ENCODE measurements at places on chromosomes 7 and 10.

DNA sequence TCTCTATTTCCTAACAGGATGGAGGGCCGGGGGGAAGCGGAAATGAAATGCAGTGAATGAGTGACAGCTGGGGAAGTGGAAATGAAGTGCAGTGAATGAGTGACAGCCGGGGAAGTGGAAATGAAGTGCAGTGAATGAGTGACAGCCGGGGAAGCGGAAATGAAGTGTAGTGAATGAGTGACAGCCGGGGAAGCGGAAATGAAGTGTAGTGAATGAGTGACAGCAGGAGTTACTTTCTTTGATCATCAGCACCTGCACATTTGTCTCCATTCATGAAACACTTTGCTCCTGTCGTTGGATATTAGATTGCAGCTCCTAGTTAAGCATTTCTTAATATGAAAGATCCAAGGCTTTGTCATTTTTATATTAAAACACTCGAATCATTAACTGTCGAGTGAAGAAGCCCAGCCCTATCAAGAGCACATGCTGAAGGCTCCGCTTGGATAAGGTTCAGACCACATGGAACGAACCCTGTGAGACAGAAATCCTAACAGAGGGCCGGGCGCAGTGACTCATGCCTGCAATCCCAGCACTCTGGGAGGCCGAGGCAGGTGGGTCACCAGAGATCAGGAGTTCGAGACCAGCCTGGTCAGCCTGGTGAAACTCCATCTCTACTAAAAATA lies 406.0 kb upstream of the ADARB2 start:
- DNase-seq, result no peak

DNA sequence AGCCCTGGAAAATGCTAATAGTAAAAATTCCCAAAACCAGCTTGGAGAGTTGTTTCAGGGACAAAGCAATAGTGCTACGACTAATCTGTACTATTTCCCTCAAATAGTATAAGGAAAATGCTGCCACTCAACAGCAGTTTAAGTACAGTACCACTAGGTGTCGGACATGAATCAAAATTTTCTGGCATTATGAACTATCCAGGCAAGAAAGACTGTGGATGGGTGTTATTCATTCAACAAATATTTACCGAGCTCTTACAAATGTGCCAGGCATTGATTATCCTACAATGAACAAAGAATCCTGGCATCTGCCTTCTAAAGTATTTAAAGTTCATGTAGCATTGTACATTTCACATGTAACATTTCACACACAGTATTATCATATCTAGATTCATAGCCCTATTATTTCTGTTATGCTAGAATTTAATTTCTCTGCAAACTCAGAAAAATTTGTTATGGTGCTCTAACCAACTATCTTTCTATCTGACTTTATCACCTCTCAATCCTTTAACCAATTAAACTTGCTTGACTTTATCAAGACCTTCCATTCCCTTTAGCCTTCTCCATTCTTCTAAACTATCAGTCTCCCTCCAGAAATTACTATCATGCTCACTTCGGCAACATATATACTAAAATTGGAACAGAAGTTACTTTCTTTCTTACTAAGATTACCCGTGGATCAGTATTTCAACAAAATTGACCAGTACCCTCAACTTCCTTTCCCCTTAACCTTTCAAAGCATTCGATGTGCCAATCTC lies 80.6 kb downstream of the ARHGAP21 start:
- DNase-seq, result peak; percentile 44

DNA sequence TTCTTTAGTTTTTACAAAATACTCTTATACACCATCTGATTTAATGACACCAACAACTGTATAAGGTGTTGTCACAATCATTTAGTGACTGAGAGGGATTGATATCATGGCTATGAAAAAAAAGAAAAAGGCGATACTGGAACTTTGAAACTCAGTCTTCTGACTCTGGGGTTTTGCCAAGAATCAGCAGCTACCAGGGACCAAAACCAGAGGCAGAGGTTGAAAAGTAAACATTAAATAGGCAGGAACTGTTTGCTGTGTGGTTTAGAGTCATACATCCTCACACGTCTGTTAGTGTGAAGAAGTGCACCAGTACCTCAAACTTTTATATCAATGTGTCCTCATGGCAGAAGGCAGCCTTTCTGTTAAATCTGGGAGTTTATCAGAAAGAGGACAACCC lies 19.9 kb upstream of the GGCT start:
- DNase-seq, result no peak

GRCh38 chr10:11504566-11505285 lies 106.7 kb downstream of the USP6NL start:
- no peak for DNase-seq

DNA sequence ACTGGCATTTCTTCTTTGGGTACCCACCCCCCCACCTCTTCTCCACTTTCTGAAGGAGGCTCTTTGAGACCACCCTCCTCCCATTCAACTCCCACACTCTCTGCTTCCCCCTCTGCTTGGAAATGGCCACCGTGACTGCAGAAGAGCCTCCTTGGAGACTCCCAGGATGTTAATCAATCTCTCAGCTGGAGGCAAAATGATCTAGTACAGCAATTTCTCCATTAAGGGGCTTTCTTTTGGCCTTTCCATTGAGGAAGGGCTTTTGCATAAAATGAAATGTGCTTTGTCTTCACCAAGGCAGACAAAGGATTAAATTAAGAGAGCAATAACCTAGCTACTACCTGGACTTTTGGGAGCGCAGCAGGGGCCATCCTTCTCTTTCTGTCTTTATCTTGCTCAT lies 26.1 kb downstream of the CDHR3 start:
- no peak for DNase-seq

GRCh38 chr10:111347386-111348013 lies 270.7 kb downstream of the ADRA2A start:
- no peak for DNase-seq

- no peak for DNase-seq
Measured at GRCh38 chr7:127383123-127383835, 9.2 kb downstream of the ZNF800 start.

DNA sequence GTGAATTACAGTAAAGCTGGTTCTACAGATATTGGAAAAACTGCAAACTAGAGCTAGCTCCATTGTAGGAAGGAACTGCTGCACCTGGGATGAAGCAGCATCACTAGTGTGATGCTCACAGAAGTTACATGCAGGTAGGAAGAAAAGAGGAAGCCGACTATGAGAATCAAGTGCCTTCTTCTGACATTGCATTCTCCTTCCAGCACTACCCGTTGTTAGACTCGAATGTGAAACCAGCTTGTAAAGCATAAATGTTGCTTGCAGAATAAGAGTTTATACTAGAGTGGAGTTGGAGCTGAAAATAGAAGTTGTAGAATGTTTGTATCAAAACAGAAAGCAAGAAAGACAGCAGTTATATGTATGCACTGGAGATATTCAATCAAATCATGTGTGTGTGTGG lies 49.9 kb downstream of the TRIM24 start:
- no peak for DNase-seq

- DNase-seq, result peak; percentile 55
Measured at GRCh38 chr7:30276203-30276900, 8.0 kb upstream of the ZNRF2 start.

GRCh38 chr7:43119371-43120075 lies 7.1 kb downstream of the HECW1 start:
- no peak for DNase-seq

- no peak for DNase-seq
Measured at GRCh38 chr10:114829160-114829909, 7.8 kb downstream of the FHIP2A start.

DNA sequence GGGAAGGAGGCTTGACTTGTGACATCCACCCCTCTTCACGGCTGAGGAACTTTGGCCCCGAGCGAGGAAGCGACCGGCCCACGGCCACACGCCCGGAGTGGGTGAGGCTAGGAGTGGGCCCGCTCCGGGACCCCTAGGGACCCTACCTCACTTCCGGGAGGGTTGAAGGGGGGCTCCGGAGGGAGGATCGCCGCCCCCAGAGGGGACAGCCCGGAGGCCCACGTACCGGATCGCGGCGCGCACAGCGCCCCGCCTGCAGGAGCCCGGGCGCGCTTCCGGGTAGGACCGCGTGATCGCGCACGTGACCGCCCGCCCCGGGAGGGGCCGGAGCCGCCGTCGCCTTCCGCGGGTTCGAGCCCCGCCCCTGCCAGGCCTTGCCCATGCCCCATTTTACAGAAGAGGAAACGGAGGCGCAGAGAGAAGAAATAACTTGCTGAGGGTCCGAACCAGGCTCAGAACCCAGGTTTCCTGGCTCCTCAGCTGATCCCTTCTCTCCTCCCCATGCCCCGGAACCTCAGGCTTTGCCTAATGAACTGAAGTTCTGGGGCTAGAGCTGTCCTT lies at the start of gene HPS1:
TSS of gene HPS1 (minus strand) at position 275 of the 561 bp plus-strand sequence. CDS start 3,695 bp downstream, outside the sequence.
- DNase-seq, result peak; percentile 95

- peak; percentile 54 for DNase-seq
Measured at GRCh38 chr7:107874605-107875446, 16.2 kb upstream of the DLD start.

- no peak for DNase-seq
Measured at GRCh38 chr10:126062131-126063032, 166.0 kb downstream of the FANK1 start.

DNA sequence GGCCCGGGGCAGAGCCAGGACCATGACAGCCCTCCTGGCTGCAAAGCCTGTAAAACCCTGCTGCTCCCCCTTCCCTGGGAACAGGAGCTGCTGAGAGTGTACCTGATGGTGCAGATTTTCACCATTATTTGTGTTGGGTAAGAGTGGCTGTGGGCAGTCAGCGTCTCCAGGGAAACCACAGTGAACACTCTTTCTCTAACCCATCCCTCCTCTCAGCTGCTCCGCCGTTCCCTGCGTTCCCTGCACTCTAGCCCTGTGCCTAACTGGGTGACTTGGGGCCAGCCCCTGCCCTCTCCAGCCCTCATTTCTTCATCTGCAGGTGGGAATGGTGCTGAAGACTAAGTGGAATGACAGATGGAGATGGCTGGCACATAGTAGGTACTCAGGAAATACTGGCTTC lies 75.9 kb upstream of the PCBD1 start:
- DNase-seq, result no peak

DNA sequence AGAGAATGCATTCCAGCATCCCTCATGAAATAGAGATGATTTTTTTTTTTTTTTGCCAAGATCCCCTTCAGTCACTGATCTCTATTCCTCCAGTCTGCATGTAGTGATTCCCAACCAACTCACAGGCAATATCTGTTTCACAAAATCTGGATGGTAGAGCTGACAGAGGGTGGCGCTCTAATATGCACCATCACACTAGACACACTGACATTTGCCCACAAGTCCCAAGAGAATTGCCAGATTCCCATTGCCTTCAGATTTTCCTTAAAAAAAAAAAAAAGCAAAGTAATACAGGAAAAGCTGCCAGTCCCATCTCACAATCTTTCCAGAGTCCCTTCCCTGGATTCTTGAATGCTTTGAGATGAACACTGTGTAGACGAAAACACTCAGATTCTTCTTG lies 301.0 kb downstream of the SORCS1 start:
- DNase-seq, result no peak

GRCh38 chr10:3765146-3765545 lies 19.9 kb downstream of the KLF6 start:
- DNase-seq, result no peak

- DNase-seq, result no peak
Measured at GRCh38 chr10:121572859-121573537, 25.2 kb downstream of the FGFR2 start.

DNA sequence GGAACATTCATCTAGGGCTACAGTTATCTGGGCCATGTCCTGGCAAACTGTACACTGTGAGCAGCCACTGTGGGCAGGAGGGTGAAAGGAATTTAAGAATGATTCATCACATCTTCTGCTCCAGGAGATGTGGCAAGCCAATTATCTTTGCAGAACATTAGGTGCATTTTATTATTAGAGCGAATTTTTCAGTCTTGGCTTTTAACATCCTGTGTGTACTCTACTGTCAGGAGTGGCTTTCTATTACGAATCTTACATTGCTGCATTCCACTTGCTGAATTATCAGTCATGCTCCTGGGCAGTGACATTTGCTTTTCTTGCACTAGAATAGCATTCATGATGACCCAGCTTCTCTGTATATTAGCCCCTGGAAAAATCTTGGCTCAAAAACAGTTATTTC lies 109.2 kb upstream of the TARP start:
- DNase-seq, result no peak

- DNase-seq, result no peak
Measured at GRCh38 chr10:22657024-22657423, 57.4 kb downstream of the PIP4K2A start.

DNA sequence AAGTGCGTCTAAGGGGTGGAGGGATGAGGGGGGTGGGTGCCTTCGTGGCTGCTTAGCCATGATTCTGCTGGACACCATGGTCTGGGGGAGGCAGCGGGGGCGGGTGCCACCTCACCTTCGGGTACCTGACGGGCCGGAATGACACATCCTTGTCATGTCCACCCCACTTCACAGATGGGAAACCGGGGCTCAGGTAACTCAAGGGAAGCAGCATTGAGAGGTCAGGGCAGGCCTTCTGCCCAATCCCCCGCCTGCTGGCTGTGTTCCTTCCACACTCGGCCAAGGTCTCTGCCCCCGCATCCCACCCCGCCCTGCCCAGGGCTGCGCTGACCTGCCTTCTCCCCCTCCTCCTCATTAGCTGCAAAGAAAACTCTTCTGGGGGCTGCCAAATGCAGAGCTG lies 598.0 kb downstream of the PTPRN2 start:
- no peak for DNase-seq

GRCh38 chr10:132861116-132861691 lies 75.3 kb upstream of the NKX6-2 start:
- no peak for DNase-seq

GRCh38 chr7:30335763-30336487 lies 51.5 kb downstream of the ZNRF2 start:
- DNase-seq, result no peak

- DNase-seq, result no peak
Measured at GRCh38 chr7:33821970-33822369, 83.4 kb upstream of the BMPER start.

- no peak for DNase-seq
Measured at GRCh38 chr10:11007476-11008020, 10.1 kb upstream of the CELF2 start.

- DNase-seq, result no peak
Measured at GRCh38 chr7:21944616-21945453, 864 bp downstream of the CDCA7L start.

GRCh38 chr7:105136221-105136620 lies 122.2 kb downstream of the KMT2E start:
- no peak for DNase-seq

DNA sequence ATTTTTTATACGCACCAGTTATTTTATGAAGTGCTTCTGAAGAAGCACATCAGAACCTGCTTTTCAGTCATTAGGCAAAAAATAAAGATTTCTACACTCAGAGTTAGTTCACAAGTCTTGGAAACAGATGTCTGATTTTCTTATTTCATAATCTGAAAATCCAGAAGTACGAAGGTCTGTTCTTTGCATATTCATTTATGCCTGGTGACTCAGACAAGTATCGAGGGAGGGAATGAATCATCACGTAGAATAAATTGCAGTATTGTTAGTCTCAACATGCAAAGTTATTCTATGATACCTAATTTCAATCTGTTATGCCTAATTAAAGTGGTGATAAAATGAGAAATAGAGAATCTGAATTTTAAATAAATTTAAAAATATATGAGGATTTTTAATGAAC lies 113.6 kb upstream of the SEM1 start:
- DNase-seq, result no peak

DNA sequence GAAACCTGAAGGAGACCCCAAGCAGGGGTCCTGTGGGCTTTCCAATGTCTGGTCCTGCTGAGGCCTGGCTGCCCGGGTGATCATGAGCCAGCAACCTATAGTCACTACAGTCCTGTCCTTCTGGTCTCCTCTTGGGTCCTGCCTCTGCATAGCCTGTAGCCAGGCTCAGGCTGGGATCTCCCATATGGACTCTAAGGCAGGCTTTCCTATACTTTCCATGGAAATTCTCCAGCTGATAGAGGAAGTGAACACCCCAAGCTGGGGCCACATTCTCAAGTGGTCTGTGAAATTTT lies 26.4 kb downstream of the ANXA8 start:
- no peak for DNase-seq

All from GM10248 (cell line).